Brain microvascular endothelial cell (primary cell): ENCODE measurements at places on chromosomes 6 and 20.
A peak's percentile ranks its signal among the peaks of the same experiment; 100 is the strongest.

DNA sequence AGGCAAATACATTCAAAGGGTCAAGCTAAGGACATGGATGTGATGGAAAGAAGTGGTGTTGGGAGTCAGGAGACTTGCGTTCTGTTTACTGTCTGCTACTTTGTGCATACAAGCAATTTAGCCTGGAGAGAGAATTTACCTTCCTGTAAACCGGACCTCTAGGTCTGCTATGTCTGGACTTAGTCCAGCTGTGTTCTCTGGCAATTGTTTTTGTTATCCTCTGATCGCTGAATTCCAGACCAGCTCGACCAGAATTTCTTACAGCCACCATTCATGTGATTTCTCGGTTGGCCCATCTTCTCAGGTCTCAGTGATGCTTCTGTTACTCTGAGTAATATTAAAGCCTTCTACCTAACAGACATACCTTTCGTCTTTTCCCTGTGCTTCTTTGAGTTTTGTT is 75.2 kb downstream of the LRRC1 start:
- no peak for DNase-seq

GRCh38 chr20:8089668-8090067 is 42.4 kb upstream of the PLCB1 start:
- peak; percentile 12 for DNase-seq

DNA sequence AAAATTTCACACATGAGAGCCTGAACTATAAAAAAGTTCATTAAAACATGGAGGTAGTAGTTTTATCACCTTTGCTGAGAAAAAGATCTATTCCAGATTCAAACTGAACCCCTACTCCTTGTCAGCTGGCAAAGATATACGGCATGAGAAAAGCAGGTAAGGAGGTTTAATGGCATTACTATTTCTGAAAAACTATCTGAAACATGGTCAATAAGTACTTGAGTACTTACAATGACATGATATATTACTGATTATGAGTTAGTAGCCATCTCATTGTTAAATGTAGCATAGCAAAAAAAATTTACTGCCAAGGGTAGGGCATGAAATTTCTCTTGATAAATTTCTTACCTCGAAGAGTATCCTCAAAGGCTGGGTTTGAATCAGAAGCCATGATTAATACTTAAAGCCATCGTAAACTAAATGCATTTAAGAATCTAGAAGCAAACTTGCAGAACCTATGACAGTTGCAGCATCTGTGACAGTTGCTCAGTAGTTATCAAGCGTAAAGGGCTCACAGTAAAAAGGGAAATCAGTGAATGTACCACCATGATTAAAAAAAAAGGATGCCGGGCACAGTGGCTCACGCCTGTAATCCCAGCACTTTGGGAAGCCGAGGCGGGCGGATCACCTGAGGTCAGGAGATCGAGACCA is 8.7 kb downstream of the SLC17A5 start:
- no peak for DNase-seq

GRCh38 chr20:9985773-9986172 is 49.0 kb upstream of the ANKEF1 start:
- DNase-seq: no peak

DNA sequence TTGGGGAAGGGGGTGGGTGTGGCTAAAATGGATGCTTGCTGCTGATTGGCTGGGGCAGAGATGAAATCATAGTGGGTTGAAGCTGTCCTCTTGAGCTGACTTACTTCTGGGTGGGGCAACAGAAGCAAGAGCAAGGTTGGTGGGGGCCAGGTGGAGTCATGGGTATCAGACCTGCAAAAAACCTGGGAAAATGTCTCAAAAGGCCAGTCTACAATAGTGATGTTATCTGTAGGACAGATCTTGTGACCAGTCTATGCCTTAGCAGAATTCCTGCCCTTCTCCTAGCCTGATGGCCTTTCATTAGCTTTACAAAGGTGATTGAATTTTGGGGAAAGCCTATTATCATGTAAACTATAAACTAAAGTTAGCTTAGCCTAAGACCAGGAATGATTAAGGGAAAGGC is 945.7 kb downstream of the KIF16B start:
- DNase-seq: no peak

GRCh38 chr6:125019918-125020317 is 57.7 kb downstream of the RNF217 start:
- no peak for DNase-seq

DNA sequence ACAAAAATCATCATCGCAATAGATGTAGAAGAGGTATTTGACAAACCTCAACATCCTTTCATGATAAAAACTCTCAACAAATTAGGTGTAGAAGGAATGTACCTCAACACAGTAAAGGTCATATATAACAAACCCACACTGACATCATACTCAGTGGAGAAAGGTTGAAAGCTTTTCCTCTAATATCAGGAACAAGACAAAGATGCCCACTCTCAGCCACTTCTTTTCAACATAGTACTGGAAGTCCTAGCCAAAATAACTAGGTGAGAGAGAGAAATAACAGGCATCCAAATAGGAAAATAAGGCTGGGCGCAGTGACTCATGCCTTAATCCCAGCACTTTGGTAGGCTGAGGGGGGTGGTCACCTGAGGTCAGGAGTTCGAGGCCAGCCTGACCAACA is 95.8 kb downstream of the ZDHHC14 start:
- no peak for DNase-seq

DNA sequence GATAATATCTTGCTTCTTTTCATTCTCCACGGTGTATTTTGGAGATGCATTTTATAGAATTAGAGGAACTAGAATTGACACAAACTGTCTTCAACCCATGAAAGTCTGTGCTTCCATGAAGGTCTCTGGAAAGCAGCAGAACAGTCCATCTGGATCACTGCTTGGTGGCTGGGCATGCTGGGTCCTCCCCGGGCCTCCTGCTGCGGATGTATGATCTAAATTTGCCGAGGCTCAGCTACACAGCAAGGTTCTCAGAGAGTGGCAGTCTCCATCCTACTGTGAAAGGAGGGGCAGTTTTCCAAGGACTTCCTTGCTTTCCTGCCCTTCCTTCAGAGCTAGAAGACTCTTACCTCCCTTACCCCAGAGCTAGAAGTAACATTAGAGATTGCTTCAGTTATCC is 15.1 kb downstream of the PKIG start:
- no peak for DNase-seq

- peak; percentile 22 for DNase-seq
Observed at GRCh38 chr6:28315628-28316027, 20.3 kb downstream of the ZSCAN31 start.

DNA sequence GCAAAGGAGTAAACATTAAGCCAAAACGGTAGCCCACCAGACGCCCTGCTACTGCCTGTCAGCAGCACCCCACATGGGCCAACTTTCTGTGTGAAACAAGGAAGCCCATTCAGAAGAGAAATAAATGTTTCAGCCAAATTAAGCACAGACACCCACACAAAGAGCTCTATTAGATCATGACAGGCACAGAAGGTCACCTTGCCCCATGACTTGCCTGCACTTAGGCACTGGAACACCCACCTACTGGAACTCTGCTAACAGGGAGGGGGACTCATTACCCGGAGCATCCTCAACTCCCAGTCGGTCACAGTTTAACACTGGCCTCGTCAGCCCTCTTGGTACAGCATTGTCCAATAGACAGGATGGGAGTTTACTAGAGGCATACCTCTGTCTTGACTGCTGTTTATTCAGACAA is 31.8 kb downstream of the GFOD1 start:
- DNase-seq: no peak

DNA sequence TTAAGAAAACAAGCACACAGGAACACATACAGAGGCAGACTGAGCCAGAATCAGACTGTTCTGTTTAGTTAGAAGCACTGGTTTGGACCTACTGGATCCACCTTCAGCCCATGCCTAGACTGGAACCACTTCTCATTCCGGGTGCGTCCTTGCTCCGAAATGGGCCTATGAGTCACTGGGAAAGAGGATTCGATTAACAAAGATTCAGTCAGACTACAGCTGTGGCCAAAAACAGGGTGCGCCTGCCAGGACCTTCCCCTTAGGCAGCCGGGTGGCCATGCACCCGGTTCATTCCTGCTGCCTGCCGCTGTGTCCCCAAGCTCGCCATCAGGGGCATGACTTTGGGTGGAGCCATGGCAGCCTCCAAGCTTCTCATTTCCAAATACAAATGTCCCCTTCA is 14.5 kb upstream of the KCNK5 start:
- DNase-seq: no peak

GRCh38 chr6:151862461-151862860 is 55.0 kb downstream of the ESR1 start:
- DNase-seq: no peak

DNA sequence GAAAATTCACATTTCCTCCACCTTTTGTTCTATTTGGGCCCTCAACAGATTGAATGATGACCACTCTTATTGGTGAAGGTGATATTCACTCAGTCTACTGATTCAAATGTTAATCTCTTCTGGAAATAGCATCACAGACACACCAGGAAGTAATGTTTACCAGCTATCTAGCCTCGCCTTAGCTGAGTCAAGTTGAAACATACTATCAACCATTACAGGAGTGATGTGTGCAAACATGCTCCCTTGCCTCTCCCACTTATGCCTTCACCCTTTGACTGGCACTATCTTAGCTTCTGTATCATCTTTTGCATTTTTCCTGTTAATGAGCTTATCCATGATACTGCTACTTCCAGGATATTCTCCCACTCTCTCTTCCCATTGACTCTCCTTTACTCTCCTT is 191.9 kb downstream of the CENPW start:
- DNase-seq: no peak

DNA sequence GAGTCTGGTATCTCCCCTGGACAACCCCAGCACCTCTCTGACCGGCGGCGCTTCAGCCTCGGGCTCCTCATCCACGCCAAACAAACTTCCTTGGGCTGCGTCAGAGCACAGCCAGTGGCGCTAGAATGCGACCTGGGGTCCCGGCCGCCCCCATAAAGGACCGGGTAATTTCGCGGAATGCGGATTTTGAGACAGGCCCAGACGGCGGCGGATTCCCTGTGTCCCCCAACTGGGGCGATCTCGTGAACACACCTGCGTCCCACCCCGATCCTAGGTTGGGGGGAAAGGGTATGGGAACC is 1.6 kb downstream of the FOXP4 start:
- no peak for DNase-seq

- no peak for DNase-seq
Observed at GRCh38 chr6:45072673-45073072, 255.5 kb upstream of the RUNX2 start.

GRCh38 chr6:158625881-158626305 is 18.6 kb downstream of the DYNLT1 start:
- no peak for DNase-seq

DNA sequence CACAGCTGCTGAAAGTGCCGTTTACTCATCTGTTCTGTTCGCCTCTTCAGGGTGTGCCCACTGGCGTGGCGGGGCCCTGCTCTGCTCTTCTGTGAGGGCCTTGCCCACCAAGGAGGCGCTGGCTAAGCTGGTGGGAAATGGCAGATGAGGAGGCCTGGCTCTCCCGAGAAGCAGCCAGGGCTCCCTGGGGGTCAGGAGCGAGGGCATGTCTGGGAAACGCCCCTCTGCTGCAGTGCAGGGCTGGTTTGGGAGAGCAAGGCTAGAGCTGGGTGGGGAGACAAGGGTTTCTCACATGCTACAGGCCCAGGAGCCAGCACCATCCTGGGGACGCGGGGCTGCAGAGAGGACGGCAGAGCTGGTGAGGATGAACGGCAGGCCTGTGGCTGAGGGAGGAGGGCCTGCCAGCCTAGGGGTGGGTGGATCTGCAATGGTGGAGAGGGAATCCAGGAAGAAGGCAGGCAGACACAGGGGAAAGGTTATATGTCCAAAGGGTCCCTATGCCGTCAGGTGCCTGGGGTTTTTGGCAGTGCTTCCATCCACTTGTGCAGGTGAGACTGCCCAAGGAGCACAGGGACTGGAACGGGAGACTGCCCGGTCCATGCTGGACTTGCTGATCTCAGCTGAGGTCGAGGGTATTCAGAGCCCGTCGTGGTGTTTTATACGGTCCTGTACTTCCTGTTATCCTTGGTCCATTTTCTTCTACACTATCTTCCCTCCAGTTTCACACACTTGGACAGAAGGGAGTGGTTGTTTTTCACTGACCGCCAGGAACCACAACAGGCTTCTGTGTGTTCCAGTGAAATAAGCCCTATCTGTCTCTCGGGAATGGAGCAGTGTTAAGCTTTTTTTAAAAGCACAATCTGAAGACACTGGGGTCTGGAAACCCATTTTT is 119.2 kb downstream of the SYCP2 start:
- no peak for DNase-seq
